ENCODE measurements at places on chromosomes 2 and 18.

GRCh38 chr18:12934454-12935071 lies 13.2 kb upstream of the SEH1L start:
- DNase-seq = peak; percentile 81

DNA sequence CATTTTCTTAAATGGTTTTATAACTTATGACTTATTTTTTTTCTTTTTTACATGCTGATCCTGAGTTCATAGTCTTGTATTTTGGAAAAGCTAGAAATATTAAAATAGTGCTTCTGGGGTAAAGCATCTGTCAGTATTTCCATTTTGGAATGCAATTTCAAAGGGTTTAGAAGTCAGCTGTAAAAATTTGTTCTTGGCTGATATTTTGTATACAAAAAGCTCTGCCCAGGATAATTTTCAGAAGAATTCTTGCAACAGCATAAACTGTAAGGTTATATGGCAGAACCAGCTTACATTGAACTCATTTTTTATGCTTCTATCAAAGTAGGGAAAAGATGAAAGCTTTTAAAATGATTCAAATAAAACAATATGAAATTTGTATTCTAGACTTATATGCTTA lies 97.4 kb downstream of the DIS3L2 start:
- no peak for DNase-seq

DNA sequence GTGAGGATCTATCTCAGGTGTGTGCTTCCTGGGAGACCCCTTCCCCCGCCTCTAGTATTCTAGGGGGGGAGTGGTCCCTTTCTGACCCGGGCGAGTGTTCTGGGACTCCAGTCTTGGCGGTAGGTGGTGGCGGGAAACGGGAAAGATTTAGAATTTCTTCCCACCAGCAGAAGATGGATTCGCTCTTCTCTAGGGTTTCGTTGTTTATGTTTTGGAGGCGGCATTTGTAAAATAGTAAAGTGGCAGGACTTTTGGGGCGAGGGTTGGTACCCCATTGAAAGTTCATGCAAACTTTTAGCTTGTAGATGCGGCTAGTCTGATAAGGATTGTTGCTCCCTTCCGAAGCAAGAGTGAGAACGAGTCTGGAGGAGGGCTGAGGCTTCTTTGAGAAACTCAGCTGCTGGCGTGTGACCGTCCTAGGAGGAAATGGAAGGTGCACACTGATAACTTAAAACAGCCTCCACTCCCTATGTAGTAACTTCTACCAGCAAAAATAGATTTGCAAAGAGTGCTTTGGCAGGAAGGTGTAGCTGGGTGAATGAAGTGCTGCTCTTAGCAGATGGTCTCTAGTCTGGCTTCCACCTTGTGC lies 412 bp downstream of the GPD2 start:
- DNase-seq = no peak

DNA sequence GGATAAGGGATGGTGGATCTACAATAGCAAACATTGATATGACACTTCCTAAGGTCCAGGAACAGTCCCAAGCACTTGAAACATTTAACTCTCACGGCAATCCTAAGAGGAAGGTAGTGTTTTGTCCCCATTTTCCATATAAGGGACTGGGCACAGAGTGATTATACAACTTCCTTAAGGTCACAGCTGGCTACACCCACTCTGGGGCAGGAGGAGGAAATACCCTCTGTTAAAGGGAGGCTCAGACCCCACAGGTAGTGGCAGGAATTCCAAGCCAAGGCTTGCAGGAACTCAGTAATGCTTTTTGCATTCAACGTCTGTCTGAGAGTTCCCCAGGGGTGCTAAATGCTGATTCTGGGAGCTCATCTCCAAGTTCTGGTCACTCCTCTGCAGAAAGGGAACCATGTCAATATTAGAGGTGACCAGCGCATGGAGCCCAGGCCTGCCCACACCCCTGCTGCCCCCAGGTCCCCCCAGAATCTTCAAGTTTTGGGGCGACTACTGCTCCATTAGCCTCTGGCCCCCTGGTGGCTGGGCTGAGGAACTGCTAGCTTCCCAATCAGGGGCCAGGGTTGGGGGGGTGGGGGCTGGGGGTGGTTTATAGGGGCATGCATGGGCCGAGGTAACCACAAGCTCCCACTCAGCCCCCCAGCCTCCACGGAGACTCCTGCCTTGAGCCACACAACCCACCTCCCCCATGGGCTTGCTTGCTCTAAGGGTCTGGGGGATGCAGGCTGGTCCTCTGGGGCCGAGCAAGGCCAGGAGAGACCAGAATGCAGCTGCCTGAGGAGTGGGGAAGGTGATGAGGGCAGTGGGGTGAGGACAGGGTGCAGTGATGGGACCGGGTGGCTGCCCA lies 11.1 kb downstream of the OBSL1 start:
- DNase-seq = no peak

GRCh38 chr18:38427736-38428135 lies 862.1 kb upstream of the CELF4 start:
- no peak for DNase-seq

- no peak for DNase-seq
These were observed 12.9 kb downstream of the ADAM23 start for GRCh38 chr2:206456078-206456754.

DNA sequence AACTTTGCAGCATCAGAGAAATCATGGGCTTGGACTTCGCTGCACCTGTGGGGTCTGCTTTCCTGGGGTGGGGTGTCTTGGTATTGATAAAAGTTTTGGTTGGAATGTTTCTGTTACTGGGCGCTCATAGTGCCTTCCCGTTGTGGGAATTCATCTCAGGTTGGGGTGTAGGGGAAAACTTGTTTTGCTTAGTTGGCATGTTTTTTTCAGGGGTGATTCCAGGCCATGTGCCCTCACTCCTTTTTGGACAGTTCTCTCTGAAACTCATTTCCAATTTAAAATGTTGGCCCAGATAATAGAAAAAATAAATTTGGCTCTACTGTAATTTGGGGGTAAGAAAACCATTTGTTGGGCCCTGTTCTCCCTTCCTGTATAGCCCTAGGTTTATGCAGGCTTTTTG lies 1.5 kb downstream of the LTBP1 start:
- DNase-seq = no peak

DNA sequence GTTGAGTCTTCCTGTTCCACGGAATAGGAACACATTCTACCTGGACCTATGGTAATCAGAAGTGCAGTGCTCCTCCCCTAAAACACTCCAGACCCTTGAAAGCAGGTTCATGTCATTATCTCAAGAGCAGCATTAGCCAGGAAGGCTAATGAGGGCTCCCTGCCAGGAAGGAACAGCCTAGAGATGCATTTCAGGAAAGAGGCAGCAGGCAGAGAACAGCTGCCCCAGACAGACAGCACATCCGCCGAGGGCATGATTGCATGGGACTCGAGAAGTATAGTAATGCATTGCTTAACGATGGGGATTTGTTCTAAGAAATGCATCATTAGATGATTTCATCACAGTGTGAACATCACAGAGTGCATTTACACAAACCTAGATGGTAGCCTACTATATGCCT lies 171.5 kb downstream of the ALK start:
- DNase-seq = no peak

- DNase-seq = no peak
These were observed 478 bp downstream of the CLHC1 start for GRCh38 chr2:55231546-55232083.

GRCh38 chr18:3713166-3713565 lies 263.2 kb downstream of the TGIF1 start:
- DNase-seq = no peak

DNA sequence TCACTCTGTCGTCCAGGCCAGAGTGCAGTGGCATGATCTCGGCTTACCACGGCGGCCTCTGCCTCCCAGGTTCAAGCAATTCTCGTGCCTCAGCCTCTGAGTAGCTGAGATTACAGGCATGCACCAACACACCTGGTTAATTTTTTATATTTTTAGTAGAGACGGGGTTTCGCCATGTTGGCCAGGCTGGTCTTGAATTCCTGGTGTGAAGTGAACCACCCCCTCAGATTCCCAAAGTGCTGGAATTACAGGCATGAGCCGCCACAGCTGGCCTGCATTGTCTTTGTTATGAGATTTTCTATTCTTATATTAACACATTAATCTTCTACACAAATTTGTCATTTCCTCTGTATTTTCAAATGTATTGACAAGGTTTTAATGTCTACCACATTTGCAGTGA lies 75.2 kb downstream of the SEPTIN10 start:
- no peak for DNase-seq

- DNase-seq = no peak
These were observed 213.6 kb downstream of the RDH14 start for GRCh38 chr2:18346874-18347273.

- no peak for DNase-seq
These were observed 55.0 kb downstream of the RNF144A start for GRCh38 chr2:6972067-6972710.

DNA sequence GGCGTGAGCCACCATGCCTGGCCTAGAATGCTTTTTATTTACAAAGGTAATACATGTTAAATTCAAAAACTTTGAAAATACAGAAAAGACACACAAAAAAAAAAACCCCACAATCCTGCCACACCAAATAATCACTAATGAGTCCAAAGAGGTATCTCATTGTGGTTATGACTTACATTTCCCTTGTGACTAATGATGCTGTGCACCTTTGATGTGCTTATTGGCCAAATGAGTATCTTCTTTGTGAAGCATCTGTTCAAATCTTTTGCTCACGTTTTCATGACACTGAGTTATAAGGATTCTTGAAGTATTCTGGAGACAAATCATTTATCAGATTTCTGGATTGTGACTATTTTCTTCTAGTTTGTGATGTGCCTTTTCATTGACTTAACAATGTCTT lies 6.4 kb upstream of the NLRC4 start:
- DNase-seq = no peak

GRCh38 chr2:203706403-203706802 lies at the start of gene CD28:
TSS of gene CD28 (plus strand) at chr2:203706639. CDS start at chr2:203706697, 58 bp downstream.
- DNase-seq = peak; percentile 45

GRCh38 chr2:136410673-136411072 lies 292.7 kb upstream of the CXCR4 start:
- DNase-seq = no peak

- DNase-seq = no peak
These were observed 12.0 kb upstream of the DYM start for GRCh38 chr18:49472459-49472858.

GRCh38 chr2:86035376-86035882 lies 70.3 kb downstream of the POLR1A start:
- DNase-seq = peak; percentile 31

GRCh38 chr2:69816923-69817542 lies 12.4 kb upstream of the GMCL1 start:
- peak; percentile 75 for DNase-seq

DNA sequence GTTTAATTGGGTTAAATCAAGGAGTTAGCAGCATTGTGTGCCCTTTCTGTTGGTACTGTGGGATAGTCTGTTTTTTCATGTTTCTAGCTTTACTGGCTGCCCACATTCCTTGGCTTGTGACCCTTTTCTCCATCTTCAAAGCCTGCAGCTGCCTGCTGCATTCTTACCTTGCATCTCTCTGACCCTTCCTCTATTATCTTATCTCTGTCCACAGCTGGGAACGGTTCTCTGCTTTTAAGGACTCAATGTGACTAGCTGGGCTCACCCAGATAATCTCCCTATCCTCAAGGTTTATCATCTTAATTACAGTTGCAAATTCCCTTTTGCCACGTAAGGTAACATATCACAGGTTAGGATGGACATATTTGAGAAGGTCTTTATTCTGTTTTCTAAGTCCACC lies 199.7 kb downstream of the KCNS3 start:
- DNase-seq = no peak

- peak; percentile 69 for DNase-seq
These were observed 113.4 kb upstream of the PKDCC start for GRCh38 chr2:41934329-41934958.

DNA sequence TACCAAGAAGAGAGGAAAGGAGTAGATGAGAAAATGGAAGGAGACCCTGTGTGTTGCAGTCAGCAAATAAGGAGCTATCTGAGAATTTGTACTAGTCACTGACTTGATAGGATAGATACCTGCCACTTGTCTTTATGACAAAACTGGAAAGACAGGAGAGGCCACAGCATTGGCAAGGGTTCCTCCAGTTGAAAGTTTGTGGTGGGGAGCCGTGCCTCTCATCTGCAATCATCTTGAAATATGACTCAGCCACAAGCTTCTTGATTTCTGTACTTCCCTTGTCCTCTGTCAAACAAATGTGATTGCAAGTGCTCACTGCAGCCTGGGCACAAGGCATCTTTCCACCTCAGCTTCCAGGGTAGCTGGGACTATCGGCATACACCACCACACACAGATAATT lies 99.1 kb downstream of the GREB1L start:
- DNase-seq = no peak

- no peak for DNase-seq
These were observed 51.6 kb upstream of the NCOA1 start for GRCh38 chr2:24439280-24439970.

- no peak for DNase-seq
These were observed 84.3 kb upstream of the SESTD1 start for GRCh38 chr2:179348906-179349305.

DNA sequence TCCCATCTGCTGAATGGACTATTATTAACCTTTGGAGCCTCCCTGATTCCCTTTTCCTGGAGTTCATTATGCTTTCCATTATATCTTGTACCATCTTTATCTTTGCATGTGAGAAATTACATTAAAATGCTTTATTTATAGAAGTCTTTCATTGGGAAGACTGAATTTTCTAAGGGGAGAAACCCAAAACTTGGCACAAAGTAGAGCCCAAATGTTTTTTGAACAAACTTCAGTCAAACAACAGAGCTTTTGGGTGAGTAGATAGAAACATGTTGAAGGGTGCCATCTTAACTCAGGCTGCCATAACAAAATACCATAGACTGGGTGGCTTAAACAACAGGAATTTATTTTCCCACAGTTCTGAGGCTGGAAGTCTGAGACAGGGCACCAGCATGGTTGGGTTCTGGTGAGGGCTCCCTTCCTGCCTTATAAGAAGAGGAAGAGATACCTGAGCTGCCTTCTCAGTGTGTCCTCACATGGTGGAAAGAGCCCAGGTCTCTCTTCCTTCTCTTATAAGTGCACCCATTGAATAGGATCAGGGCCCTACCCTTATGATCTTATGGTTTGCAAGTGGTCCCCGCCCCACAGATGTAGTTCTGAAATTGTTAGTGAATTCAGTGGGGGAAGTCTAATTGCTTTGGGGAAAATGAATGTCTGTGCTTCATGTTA lies 19.2 kb downstream of the RALB start:
- DNase-seq = no peak

DNA sequence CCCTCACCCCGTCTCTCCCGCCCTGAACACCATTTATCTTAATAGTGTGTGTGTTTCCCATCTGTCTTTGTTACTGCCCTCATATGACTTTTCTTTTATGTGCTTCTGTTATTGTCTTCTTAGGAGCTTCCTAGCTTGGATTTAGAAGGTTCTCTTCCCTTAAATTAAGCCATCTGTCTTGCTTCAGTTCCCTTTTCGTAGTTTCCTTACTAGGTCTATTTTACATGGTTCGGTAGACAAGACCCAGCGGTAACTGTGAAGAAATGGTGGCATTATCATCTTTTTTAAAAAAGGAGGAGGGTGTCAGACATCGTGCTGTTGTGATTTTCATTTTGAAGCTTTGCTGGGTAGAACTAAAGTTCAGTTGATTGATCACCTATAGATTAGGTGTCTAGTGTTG lies 10.3 kb downstream of the NCK2 start:
- no peak for DNase-seq

GRCh38 chr2:71851094-71851750 lies 296.4 kb downstream of the CYP26B1 start:
- DNase-seq = peak; percentile 77

GRCh38 chr2:207239754-207240494 lies 74.2 kb upstream of the KLF7 start:
- no peak for DNase-seq

Data from left hindlimb (tissue), 1 donor.